ENCODE measurements at places on chromosomes 13 and 19.

DNA sequence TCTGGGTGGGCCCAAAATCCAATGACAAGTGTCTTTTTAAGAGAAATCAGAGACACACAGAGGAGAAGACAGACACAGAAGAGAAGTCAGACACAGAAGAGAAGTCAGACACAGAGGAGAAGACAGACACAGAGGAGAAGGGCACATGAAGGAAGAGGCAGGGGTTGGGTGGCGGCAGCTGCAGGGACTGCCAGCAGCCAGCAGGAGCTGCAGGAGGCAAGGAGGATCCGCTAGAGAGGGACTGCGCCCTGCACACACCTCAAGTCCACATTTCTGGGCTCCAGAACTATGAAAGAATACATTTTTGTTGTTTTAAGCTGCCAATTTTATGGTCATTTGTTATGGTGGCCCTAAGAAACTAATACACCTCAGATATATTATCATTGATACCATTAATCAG, 140.6 kb downstream of the ZIC5 start:
- DNase-seq: no peak

DNA sequence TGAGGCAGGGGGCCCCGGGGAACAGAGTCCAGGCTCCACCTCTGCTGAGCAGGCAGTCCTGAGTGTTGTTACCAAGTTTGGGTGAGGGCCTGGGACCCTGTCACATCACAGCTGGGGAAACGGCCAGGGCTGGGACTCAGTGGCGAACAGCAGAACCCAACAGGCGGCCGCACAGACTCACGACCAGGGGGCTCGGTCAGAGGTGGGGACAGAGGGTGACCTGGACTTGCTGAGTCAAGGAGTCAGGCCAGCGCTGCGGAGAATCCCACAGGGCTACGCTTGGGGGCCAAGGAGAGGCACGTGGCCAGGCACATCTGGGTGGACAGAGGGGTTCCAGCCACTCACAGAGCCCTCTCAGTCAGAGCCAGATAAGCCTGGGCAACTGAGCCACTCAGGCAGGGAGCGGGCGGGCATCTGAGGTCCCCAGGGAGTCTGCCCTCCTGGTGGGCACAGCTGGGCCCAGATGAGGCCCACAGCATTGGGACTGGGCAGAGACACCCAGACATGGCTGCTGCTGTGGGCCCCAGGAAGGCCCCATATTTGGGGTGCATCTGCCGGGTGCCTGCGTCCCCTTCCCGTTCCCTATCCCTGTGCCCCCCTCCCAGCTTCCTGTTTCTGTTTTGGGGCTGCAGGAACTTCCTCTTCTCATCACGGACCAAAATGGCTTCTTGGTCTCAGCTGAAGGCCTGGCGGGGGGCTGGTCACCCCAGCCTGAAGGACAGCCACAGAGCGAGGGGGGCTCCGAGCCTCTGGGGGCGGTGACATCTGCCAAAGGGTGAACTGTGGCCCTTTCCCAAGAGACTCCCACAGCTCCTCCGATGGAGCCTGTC, 34.0 kb downstream of the CEBPA start:
- DNase-seq: no peak

GRCh38 chr13:30312904-30313303, 5.6 kb upstream of the KATNAL1 start:
- DNase-seq: no peak

DNA sequence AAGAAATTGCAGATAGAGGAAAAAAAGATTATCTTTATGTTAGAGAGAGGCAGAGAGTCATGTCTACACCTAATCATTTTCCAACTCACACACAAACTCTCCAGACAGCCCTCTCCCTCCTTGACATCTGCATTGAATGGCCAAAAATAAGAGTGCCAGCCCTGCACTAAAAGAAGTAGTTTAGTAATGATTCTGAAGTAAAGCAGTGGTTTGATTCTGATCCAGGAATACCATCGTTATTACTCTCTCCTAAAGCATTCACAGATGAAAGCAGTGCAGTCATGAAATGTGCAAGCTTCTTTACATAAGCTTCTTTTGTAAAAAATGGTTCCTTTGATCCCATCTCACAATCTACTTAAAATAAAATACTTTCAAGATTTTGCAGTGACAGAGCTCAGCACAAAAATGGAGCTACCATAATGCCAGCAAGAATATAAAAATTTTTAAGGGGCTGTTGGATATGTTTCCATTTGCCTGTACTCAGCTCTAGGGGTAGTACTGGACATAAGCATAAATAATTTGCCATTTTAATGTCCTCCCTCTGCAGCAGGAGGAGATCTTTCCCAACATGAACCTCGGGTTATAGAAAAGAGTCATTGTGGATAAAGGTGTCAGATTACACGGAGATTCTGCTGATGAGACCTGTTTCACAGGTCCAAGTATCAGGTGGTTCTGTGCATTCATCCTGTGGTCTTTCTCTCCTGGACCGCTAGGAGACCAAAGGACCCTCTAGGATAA, 406.3 kb downstream of the DCT start:
- no peak for DNase-seq

DNA sequence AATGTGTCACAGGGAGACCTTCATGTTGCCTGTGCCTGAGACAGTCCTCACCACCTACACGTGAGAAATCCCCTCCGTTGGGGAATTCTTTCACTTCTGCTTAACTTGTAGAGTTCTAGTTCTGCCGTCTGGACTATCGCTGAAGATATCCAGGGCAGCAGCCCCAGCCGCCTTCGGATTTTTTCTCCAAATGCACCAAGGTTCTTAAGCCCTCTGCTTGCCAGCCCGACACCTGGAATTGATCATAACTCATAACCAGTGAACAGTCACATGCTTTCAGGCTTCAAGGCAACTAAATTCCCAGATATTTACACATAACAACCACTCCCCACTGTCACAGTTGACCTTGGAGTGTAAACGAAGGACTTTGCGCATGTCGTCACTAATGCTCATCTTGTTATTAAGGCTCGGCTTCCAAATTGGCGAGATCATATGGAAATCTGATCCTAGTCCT, 114.4 kb downstream of the RAB20 start:
- no peak for DNase-seq

DNA sequence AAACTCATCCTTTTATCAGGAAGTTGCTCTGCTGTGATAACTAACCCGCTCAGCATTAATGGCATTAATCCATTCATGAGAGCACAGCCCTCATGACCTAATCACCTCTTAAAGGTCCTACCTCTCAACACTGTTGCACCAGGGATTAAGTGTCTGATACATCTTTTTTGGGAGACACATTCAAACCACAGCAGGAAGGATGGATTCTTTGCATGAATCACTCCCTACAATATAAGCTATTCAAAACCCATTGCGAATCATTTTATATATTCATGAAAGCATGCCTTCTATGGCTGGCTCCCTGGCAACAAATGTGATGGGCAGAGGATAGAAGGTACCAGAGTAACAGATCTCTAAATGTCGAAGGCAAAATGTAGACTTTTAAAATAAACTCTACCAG, 27.6 kb downstream of the ARL11 start:
- no peak for DNase-seq

- no peak for DNase-seq
Observed at GRCh38 chr13:27321468-27322431, 51.1 kb downstream of the RASL11A start.

GRCh38 chr13:46893798-46894560, 2.9 kb downstream of the HTR2A start:
- DNase-seq: peak; percentile 59

DNA sequence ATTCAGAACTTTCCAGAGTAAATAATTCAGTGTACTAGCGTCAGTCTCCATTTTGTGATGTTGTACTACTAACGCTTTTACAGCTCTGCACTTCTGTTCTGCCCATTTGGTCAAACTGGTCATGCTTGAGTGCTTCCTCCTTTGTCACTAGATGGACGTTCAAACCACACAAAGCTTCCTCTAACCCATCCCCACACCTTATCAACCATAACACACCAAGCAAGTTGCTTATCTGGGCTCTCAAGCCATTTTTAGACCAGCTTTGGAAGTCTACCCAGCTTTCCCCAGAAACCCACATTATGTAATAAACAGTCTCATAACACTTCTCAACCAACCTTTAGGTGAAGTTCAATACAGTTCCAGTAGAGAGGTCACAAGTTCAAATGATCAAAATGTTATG, 2.3 kb upstream of the ZNF347 start:
- no peak for DNase-seq

DNA sequence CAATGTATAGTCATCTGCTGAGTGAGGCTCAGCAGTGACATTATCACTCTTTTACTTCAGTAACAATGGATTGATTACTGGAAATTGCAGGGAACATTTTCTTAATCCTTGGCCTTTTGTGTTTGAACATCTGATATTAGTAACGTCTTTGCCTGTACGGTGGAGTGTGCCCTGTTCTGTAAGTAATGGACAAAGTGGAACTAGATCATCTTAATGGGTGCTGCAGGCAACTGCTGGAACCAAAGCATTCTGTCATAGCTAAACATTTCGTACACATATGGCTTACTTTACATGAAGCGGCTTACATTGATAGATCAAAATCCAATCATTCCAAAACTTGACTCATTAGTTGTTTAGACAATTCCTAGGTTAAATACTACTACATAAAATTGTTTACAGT, 114.1 kb downstream of the MYO16 start:
- no peak for DNase-seq

DNA sequence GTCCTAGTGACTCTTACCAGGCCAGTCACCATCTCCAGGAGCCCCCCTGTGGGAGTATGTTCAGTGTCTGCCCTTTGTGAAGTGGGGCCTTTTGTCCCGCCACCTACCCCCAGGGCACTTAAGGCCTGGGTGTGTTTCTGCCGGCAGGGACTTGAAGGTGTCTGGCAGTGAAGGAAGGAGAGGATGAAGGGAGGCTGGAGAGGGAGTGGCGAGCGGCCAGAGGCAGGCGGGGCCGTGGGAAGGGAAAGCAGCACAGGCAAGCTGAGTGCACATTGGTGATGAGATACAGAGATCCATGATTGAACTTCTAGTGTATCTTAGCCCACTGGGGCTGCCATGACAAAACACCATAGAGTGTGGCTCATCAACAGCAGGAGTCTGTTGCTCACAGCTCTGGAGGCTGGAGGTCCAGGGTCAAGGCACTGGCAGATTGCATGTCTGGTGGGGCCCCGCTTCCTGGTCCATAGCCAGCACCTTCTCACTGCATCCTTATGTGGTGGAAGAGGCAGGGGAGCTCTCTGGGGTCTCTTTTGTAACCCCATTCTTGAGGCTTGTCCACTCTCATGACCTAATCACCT, 17.5 kb downstream of the CUL4A start:
- DNase-seq: no peak

DNA sequence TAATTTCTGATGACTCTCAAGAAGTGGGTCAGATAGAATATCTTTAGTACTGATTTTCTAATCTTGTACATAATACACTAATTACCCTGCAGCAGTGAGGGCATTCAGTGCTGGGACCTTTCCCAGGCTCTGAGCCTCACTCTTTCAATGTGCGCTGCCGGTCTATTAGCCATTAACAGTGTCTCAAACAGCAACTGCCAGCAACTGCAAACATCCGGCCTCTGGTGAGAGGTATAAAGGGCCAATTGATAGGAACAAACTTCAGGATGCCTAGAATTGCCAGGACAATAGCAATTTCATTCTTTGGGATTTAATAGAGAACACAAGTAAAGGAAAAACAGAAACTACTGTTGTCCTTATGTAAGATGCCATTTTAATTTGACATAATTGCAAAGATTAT, 604.4 kb upstream of the SPRY2 start:
- peak; percentile 5 for DNase-seq

DNA sequence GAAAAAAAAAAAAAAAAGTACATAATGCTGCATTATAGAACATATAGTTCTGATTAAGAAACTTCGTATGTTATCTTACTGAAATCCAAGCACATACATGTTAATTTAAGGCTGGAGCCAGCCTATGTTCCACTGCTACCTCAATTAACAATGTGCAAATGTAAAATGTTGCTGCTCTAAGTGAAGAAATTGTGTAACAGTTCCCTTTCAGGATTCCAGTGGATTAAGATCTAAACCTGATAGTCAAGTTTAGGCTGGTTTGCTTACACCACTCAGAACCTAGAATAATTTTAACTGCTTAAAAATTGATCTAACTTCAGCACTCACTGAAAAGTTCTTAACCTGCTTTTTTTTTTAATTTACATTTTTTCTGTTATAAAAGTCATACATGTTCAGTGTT, 4.2 kb downstream of the VPS36 start:
- no peak for DNase-seq

DNA sequence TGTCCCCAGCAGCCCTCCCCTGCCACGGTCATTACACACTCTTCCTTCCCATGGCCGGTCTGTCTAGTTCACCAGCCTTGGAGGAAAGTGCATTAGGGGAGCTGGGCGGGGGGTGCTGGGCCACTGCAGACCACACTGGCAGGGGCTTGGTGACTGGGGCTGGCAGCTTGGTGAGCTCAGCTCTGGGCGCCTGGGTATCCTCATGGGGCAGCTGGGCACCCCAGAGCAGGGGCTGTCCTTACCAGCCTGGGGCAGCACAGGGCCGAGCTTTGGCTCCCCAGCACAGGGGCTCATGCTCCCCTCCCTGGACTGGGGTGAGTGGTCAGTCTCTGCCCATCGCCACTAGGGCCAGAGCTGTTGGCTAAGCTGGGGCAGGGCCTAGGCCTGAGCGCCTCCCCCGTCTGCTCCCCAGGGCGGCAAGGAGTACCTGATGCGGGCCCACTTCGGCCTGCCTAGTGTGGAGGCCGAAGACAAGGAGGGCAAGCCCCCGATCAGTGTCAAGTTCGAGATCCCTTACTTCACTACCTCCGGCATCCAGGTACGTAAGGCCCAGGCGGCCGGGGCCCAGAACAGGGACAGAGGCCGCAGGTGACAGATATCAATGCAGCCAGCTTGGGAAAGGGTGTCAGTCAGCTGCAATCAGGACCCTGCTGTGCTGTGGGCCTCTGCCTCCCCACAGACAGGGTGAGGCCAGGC, 35.5 kb downstream of the AP1M1 start:
- no peak for DNase-seq

All from NCI-H2081 (cell line).